ENCODE measurements at places on chromosomes 7 and 10. TPM values are rescaled to one million over a fixed set of nuclear protein-coding genes. Genes with fewer than 3 reads are reported as not detected.

MOGAT3 gene
- total RNA-seq = not detected

GRCh38 chr10:30579574-30579973, 50.0 kb downstream of the LYZL2 start:
- DNase-seq = no peak

DNA sequence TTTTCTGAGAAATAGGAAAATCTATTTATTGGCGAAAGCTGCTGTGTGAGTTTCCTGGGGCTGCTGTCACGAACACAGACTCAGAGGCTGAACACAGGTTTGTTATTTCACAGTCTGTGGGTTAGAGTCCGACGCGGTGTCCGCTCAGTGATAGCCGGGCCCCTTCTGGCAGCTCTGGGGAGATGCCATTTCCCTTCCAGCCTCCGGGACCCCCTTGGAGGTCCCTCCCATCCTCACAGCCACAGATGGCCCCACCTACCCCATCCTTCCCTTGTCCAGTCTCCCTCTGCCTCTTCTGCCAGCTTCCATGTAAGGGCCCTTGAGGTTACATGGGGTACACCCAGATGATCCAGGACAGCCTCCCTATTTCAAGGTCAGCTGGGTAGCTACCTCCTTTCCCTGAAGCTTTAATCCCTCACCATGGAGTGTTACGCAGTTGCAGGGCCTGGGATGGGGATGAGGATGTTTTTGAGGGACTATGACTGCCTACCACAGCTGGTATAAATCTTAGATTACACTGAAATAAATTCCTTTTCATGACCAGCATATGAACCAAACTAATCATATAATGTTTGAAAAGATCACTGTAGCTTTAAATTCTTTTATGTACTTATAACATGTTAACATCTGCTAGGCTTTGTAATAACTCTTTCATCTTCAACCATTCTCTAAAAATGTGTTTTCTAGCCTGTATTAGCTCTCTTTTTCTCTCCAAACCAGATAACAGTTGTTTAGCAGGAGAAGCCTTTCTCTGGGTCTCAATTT, 98.5 kb downstream of the WDR37 start:
- DNase-seq = no peak

GNAI1 gene
- total RNA-seq = 37.2 TPM

- DNase-seq = peak; percentile 79
Measured at GRCh38 chr10:62166331-62167131, 102.1 kb downstream of the RTKN2 start.

- DNase-seq = no peak
Measured at GRCh38 chr10:53713431-53713830, 940.8 kb upstream of the MBL2 start.

DNA sequence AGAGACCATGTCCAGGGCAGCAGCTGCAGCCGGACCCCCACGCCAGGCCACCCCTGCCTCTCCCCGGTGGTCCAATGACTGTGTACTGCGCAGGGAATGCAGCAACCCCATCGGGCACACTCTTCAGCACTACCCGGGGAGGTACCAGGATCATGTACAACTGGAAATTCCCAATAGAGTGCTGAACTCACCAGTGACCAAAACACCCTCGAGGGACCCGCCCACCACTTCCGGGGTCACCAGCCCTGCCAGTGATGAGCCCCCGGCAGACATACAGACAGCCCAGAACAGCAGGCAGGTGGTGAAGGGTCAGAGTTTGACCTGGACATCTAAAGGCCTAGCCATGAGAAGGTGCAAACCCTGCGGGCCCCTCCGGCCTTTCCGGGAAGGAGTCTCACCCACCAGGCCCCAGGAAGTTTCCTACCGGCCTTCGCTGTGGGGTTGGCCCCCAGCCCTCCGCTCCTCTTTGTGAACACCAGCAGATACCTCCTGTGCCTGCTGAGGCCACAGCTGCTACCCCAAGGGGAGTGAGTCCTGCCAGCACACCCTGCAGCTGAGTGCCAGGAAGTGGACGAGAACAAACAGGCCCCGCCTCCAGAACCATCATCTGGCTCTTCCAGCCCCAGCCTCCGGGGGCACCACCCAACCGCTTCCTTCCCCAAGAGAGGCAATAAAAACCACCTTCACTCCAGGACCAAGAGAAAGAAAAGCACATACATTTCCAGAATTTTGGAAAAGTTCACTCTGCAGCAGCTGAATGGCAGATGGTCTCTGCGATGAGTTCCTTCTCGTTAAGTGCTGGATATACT, 5.0 kb upstream of the ANKRD61 start:
- DNase-seq = peak; percentile 45

DNA sequence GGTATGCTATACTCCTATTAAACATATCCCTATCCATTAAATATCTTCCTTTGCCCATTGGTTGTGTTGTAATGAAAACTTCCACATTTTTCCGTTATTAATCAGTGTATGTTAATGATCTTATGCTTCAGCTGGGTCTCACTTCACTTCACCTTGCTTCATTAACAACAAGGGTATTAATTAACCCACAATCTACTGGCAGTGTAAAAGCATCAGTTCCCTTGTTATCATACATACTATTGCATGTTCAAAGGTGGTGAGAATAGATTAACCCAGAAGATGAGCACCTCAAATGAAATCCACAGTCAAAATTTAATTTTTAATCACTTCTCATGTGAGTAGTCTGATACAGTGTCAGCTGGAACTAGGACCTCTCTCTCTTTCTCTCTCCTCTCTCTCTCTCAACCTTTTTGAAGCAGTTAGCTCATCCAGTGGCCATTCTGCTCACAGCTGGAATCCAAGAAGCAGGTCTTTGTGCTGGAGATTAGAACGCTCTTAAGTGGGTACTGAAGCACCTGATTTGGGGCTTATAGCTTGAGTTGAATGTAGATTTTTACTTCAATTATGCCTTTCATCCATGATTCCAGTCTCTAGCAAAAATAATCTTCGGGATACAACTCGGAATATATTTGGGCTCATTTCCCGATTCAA, 172.3 kb downstream of the RAPGEF5 start:
- DNase-seq = no peak

DNA sequence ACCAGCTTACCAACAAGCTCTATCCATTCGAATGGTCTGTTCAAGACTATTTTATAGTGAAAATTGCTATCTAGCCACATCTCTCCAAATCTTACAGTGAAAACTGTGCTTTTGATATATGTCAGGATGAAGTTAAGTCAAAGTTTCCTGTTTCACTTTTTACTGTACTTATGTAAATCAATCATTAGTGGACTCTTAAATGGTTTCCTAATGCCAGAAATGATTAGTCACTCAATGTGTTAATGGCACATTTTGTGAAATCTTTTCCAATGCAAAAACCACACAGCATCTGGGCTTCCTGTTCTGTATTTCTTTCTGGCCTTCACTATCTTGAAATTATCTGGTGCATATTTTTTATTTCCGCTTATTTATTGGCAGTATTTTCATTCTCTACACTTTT, 87.3 kb upstream of the STEAP1B start:
- DNase-seq = no peak

GRCh38 chr10:18087355-18087754, 52.9 kb upstream of the CACNB2 start:
- no peak for DNase-seq

GRCh38 chr7:50591480-50592438, 26.6 kb upstream of the DDC start:
- no peak for DNase-seq

GRCh38 chr10:11695779-11696178, 46.4 kb upstream of the ECHDC3 start:
- peak; percentile 44 for DNase-seq

GRCh38 chr7:105996860-105997737, 34.0 kb downstream of the CDHR3 start:
- DNase-seq = no peak

DNA sequence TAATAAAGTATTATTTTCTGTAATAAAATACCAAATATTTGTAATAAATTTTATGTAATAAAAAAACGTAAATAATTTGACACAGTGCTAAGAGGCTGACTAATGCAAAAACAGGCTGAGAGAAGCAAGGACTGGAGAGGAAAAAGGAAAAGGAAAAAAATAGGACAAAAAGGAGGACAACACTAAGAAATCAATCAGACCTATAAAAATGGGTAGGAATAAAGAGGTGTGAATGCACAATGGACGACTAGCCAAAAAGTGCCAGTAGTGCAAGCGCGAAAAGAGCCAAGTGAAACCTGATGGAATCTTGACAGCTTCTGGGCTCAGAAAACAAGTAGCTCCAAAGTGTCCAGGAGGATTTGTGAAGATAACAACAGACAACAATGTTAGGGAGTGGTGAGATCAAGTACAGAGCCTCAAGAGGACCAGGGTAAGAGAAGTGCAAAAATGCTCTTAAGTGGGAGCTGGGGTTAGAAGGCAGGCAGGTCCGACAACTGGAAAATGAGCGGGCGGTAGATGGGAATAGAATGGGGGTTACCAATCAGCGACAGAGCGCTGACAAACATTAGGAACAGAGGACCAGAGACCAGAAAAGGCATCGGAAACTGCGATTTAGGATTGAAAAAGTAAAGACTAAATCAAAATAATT, 1.2 kb downstream of the BRAF start:
- peak; percentile 51 for DNase-seq

DNA sequence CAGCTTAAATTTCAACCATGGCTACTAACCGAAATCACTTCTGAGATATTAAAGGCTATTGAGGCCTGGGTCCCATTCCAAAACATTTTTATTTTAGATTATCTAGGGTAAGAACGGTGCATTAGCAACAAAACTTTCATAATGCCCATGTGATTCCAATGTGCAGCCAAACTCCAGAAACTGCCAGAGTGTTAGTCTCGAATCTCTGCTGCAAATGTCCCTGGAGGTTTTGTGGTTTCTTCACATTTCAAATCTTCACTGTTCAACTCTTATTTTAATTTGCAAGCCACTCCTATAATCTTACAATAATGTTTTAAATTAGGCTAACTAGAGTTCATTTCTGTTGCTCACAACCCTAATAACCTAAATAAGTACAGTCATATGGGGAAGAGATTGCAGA, 357.0 kb downstream of the PHF14 start:
- DNase-seq = no peak

DNA sequence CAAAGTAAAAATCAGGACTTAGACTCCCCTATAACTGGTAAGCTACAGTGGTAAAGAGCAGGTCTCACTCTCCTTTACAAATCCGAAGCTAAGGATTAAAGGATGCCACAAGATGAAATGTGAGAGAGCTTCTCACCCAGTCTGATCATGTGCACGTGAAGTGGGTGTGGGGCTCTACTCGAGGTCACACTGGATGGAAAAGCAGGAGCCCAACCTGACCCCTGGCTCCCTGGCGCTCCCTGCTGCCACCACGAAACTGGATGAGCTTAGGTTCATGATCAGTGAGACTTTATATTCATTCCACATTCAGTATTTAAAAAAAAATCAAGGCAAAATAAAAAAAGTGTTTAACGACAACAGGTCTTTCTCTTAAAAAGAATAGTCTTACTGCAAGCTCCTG, 21.7 kb upstream of the FOXI2 start:
- DNase-seq = no peak

STRIP2 gene
- total RNA-seq = 5.2 TPM
